ENCODE measurements at places on chromosomes 7 and 10.

DNA sequence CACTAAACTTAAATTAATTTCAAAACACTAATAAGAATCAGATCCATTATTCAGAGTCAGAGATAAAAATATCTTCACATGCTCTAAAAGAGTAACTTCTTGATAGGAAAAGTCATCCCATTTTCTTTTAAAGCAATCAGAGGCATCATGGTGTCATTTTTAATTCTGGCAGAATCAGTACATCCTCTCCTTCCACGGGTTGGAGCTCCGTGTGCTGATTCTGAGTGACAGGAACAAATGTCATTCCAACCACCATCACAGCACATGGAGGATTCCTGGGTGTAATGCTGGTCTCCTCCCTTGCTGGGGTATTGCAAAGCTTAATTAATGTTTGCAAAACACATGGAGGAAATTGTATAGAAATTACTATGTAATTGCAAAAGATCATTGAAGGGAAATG lies 114.5 kb upstream of the IMMP2L start:
- no peak for DNase-seq

GRCh38 chr10:7335977-7336376 lies 74.9 kb downstream of the SFMBT2 start:
- DNase-seq, result no peak

GRCh38 chr10:33793793-33794192 lies 459.3 kb upstream of the NRP1 start:
- no peak for DNase-seq

DNA sequence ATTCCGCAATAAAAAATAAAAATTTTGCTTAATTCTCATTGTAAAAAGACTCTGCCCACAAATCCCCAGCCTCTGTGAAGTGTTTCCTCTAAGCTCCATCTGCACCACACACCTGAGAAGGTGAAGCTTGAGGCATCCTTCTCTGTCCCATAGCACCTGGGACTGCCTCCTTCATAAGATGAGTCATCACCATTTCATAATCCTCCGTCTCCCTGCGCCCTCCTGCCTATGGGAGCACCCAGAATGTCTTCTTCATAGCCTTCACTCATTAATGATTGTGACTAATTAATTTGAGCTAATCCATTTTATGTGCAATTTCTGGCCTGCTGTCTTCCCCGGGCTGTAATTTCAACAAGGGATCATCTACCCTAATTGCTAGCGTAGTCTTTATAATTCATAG lies 90.3 kb downstream of the WDR11 start:
- no peak for DNase-seq

DNA sequence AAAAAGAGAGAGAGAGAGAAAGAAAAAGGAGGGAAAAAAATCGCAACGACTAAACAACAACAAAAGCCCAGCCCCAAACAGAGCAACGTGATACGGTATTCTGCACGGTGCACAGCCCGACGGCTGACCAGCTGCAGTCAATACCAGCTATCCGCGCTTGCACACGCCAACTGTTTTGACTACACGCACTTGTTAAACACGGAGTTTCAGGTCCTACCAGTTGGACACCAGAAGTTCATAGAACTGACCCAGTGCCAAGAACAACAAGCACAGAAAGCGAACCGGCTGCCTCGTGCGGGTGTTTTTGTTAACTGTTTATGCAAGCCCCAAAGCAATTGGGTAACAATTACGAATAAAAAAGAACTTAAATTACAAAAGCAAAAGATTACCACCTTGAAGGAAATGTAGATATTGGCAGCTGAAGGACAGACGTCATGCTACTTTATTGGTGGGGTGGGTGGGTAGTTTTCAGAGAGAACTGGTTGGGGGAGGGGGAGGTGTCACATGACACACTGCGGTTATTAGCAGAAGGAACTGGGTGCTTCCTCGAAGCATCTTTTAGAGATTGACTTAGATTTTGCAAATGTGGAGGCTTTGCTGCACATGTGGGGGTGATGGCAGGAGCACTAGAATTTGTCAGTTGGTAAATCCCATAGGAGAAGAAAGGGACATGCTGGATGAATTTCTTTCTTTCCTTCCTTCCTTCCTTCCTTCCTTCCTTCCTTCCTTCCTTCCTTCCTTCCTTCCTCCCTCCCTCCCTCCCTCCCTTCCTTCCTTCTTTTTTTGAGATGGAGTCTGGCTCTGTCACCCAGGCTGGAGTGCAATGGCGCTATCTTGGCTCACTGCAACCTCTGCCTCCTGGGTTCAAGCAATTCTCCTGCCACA lies 110.6 kb upstream of the EFCAB10 start:
- peak; percentile 55 for DNase-seq

DNA sequence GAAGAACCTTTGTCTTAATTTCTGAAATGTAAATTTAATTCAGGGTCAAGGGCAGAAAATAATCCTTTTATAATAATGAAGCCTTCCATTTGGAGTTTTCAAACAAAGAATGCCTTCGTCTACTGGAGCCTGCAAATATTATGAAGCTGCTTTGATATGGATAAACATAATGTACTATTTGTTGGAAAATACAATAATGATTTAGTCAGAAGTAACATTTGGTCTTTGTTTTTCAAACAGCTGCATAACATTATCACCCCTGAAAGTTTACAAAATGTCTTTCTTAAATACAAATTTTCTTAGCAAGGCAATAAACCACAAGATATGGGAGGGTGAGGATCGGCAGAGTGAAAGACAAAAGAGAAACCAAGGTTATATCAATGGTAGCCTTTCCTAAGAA lies 41.5 kb downstream of the TMEM26 start:
- DNase-seq, result no peak

DNA sequence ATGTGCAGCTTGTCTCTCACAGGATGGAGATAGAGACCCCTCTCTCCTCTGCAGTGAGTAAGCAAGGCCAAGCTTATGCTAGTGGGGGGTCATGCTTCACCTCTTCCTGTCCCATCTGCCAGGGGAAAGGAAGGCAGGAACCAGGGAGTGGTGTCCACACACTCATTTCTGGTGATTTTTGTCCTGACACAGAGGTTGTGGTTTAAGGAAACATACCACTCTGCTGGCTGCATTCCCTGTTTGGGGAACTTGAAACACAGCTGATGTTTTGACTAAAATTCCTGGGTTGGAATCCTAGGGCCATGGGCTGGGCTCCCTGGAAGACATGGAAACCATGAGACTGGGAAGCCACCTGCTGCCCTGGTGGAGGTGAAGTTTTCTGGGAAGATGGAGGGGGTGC lies 21.4 kb downstream of the C10orf120 start:
- DNase-seq, result no peak

DNA sequence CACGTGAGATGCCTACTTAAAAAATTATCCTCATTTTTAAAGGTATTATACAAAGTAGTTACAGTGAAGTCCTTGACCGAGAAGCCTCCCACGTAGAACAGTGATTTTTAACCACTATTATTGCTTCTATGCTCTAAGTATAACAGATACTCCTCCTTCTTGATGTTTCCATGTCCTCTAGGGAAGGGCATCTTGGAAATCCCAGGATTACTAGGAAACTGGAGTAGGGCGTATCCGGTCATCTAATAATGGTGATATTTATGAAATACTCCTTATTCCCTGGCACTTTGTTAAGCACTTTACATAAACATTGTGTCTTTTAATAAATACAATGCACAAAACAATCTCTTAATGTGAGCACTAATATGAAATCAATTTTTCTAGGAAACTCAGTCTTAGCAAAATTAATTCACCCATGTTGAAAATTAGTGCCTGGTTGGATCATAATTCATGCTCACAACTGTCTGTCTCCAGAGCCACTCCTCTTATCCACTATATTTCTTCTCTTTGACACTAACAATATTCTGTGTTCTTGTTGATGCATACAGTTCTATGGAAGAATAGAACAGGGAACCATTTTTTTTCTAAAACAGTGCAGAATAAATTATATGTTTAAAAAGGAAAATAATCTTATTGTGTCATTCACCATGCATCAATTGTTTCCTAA lies 128.6 kb upstream of the SEMA3E start:
- no peak for DNase-seq

GRCh38 chr10:14613588-14613920 lies 161.1 kb downstream of the FAM107B start:
- no peak for DNase-seq

DNA sequence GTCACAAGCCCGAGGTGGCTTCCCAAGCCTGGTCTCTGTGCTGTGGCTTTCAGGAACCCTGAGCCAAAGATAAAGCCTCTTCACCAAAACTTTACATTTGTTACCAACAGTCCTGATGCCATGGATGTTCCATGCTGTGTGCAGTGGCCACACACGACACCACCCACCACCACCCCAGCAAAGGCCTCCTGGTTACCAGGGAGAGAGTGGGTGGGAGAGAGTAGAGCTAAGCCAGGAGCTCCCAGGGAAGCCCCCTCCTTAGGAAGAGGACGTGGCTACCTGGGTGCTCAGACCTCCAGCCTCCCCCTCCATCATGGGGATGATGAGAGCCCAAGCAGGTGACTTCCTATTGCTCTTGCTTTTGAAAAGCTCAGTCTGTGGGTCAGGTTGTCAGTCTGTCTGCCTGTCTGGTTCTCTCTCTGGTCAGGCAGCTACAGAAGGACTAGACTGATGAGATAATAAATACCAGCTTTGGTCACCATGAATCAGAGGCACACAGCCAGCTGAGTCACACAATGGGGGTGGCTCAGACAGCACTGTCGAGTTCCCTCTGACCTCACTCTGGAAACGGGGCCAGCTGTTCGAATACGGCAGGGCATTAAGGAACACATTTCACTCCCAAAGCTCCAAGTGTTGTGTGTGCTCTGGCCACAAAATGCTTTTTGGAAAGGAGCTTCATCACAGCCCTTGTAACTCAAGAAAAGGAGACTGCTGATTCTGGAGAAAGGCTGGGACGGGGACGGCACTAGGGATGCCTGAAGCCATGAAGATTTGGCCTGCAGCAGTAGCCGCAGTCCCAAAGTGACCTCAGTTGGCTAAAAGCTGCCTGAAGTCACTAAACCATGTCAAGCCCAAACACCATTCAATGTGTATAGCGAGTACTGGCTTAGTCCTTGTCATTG lies 166.0 kb downstream of the FANK1 start:
- no peak for DNase-seq

- no peak for DNase-seq
Observed at GRCh38 chr7:121313220-121313792, 15.5 kb upstream of the WNT16 start.

- DNase-seq, result no peak
Observed at GRCh38 chr10:132209130-132209529, 22.4 kb downstream of the DPYSL4 start.

DNA sequence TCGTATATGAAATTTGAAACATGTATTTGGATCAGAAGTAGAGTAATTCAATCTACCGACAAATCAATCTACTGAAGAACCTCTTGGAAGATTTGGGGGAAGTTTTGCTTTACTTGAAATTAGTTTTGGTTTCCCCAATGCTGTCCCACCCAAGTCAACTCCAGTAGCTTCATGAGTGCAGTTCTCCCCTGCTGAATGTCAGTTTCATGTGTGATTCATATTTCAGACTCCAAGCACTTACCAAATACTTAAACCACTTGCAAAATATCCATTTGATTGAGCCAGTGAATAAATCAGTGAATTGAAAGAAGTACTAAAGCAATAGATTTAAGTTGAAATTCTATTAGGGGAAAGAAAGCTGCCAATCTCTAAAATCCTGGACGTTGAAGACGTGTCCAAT lies 9.3 kb downstream of the CALML5 start:
- DNase-seq, result no peak

- DNase-seq, result no peak
Observed at GRCh38 chr10:5424751-5425150, 12.4 kb downstream of the NET1 start.

GRCh38 chr10:4626919-4627318 lies 199.1 kb upstream of the AKR1E2 start:
- DNase-seq, result no peak

DNA sequence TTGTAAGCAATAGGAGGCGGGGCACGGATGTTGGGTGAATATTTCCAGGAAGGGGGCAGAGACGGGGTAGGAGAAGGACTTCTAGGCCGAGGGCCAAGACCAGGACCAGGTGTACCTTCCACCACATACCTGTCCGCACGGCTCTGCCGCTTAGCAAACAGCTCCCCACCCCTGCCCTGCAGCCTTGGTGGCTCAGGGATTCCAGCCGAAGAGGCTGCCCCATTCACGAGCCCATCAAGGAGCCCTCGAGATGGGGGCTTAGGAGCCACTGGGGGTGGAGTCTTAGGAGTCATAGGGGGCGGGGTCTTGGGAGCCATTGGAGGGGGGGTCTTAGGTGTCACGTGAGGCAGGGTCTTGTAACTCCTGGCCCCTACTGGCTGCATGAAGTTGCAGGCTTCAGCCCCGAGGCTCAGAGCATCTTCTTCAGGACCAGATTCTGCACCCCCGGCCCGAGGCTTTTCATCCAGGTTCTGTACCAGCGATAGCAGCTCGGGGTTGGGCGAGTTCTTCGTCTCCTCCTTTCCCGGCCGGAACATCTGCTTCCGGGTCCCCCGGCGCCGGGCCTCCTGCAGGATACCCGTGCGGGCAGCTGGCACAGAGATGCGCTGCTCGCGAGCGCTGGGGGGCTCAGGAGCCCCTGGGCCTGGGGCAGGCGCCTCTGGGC lies 6.1 kb upstream of the MYOZ1 start:
- no peak for DNase-seq

DNA sequence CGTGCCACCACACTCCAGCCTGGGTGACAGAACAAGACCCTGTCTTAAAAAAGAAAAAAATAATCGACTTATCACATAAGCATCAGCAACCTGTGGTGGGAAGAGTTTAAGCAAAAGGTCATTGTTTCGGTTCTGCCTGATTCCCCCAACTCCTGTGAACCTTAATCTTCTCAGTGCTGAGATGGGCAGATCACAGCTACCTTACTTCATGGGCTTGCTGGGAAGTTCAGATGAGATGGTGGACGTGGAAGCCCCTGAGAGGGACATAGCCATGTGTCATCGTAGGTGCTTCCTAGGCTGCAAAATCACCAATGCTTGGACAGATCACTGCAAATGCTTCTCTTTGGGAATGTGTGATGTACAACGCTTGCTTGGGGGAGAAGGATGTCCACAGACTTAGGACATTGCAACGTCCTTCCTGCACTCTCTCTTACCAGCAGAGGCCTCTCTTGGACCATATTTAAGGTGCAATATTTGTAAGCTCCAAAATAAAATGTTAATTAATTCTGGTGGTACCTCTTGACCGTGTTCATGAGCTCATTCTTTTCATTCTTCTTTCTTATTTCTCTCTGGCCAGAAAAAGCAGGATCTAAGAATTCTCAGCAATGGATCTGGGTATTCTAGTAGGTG lies 8.6 kb downstream of the GJD4 start:
- DNase-seq, result no peak

DNA sequence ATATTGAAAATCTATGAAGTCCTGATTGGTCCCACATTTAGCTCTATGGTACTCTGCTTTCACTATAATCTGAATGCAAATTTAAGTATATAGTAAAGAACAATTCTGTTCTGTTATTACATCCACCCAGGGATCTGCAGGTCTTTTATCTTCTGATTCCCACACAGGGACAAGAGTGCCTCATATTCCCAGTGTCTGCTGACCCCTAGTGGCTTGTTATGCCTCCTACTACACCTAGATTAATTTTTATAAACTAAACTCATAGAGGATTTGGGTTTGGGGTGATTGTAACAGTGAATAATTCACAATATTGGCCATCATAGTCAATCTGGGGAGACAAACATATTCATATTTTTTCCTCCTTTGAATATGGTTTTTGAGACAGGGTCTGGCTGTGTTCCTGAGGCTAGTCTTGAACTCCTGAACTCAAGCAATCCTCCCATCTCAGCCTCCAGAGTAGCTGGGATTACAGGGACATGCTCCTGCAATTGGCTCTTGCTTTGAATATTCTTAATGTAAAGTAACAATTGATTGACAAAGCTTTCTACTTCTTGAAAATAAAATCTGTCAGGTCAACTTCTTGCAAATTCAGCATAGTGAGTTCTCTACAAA lies 282.1 kb downstream of the KCND2 start:
- no peak for DNase-seq

Data from stimulated activated CD4-positive, alpha-beta T cell treated with anti-CD3 and anti-CD28 coated beads, Interleukin-2, amount 100 ng/mL, for 4 hours (primary cell).